Neural progenitor cell (in vitro differentiated cells): ENCODE measurements at places on chromosomes 3 and 15.
A peak's percentile ranks its signal among the peaks of the same experiment; 100 is the strongest.

DNA sequence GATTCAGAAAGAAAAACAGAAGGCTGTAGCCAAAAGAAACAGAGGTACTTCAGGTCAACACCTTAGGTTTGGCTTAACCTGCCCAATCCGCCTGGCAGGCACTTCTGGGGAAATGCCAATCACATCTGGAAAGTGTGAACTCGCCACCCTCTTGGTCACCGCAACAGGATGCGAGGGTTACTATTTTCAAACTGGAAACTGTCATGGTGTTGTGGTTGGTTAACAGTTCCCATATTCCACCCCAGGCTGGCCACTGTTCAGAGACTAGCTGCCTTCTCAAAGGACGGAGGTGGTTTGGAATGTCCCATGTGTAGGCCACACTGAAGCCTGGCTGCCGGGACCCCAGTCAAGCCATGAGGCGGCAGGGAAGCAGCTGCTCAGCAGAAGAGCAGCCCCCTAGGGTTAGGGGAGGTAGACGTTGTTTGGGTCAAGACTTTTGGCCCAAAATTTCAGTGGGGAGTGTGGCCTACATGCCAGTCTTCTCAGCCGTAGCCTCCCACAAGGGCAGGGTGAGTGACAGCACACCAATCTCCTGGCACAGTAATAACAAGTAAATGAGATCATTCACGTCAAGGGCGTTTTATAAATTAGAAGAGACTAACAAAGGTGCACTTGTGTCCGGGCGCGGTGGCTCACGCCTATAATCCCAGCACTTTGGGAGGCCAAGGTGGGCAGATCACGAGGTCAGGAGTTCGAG lies 54.6 kb downstream of the UMPS start:
- no peak for DNase-seq

DNA sequence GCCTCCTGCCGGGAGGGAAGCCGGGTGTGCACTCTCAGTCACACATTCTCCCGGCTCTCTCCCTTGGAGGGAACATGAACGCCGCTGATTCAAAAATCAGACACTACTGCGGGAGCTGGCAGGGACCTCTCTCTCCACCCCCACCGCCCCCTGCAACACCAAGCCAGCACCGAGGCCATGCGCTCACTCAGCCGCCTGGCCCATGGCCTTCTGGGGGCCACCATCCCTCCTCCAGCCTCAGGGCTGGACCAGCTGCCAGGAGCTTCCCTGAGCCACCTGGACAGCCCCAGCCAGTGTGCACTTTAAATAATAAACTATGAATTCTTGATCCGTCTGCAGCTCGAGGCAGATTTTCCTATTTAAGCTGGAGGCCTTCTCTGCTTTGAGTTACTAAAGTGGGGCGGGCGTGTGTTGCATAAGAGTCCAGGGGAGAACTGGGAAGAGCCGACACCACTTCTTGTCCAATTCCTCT lies 30.6 kb downstream of the ADAMTS17 start:
- no peak for DNase-seq

DNA sequence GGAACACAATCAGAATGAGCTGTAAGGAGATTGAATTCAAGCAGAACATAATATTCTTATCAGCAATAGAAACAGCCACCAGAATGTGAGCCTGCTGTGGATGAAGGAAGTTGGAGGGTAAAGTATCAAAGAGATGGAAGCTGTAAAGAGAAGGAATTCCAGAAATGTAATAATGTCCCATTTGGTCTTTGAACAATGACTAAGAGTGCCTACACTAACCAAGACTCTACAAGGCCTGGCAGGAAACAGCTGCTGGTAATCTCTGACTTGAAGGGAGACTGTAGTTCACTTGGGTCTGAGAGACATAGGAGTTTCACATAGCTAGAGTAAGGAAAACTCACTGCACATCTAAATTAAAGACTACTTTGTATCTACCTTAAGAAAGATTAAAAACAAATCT lies 1176.0 kb upstream of the ALCAM start:
- DNase-seq: peak; percentile 8

- DNase-seq: peak; percentile 47
Observed at GRCh38 chr3:11195721-11196332, 41.5 kb downstream of the HRH1 start.

GRCh38 chr3:175258763-175259162 lies 399.6 kb downstream of the NAALADL2 start:
- DNase-seq: no peak

DNA sequence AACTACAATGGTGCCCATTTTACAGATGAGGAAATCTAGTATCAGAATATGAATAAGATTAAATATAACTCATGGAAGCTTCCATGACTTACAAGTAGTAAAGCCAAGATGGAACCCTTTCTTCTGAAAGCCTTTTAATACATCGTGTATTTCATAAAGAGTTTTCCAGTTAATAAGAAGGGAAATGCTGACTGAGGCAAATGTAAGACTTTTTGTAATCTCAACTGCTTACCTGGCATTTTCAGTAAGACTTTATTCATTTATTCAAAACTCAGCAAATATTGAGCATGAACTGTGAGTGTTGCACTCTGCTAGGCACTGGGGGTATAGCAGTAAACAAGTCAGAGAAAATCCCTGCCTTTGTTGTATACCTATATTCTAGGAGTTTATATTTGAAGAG lies 256.4 kb upstream of the THRB start:
- DNase-seq: no peak

- peak; percentile 33 for DNase-seq
Observed at GRCh38 chr3:126124148-126124868, 40.4 kb upstream of the SLC41A3 start.

DNA sequence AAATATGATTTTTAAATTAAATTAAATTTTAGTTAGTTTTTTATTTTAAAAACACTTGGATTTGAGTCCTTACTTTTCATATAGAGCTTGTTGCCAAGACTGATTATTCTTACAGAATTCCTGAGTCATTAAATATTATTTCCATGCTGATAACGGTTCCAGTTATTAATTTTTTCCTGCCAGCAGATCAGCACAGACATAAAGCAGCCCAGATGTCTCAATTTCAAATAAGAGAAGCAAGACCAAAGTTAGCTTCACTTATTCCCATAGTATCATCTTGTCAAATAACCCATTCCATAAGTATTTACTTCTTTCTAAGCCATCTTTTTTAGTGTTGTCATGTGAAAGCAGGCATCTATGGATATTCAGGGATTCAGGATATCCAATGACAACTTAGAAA lies 75.3 kb downstream of the SSR3 start:
- DNase-seq: no peak

DNA sequence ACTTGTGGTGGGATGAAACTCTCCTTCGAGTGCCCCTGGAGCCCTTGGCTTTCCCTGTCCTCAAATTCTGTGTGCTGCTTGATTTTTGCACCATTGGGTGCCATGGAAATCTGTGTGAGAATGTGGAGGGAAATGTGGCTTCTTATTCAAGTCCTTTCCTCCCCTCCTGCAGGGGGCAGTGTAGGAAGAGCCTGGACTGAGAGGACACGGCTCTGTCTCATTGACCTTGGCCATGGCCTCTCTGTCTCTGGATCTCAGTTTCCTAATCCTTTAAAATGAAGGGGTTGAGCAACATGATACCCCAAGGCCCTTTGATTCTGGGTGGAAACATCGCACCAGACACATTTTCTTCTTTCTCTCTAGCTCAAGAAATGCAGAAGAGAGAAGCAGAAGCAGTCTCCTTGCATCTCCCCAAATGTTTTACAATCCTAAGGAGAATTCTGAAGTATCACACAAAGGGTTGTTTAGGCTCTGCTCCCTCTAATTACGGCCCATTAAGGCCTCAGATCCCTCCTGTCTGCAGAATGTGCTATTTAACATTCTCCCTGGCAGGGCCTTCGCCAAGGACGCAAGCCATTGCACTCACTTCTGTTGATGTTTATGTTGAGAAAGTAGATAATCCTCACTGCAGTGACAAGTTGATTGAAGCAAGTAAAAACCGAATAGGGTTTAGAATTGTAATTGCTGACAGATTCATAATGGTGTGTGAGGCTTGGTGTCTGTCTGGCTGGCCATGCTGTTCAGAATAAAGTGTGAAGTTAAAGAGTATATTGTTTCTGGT lies 169.1 kb downstream of the TPRG1 start:
- peak; percentile 36 for DNase-seq

GRCh38 chr15:65451989-65452388 lies 29.2 kb upstream of the IGDCC4 start:
- no peak for DNase-seq

GRCh38 chr3:163547014-163547685 lies 1531.1 kb downstream of the SI start:
- DNase-seq: no peak

DNA sequence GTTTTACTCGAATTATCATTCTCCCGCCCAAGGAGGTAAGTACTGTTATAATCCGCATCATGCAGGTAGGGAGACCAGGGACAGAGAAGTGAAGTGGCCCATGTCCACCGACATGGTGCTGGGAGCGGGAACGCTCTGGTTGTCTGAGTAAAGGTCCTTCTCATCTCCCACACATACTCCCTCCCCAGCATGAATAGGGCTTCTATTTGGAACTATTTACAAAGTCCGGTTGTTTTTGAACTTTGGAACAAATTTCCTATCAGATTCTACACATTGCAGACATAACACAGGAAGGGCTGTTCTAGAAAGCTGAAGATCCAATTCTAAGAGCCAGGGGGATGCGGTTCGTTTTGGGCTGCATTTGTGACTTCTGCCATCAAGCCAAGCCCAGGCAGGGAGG lies 94.8 kb upstream of the TLE3 start:
- no peak for DNase-seq

- no peak for DNase-seq
Observed at GRCh38 chr3:10249833-10250232, 1.6 kb downstream of the TATDN2 start.

- DNase-seq: no peak
Observed at GRCh38 chr15:70006259-70007147, 91.2 kb downstream of the TLE3 start.

GRCh38 chr3:100545371-100545770 lies 53.0 kb downstream of the TMEM45A start:
- no peak for DNase-seq

- no peak for DNase-seq
Observed at GRCh38 chr15:69490356-69491037, 37.9 kb downstream of the RPLP1 start.

DNA sequence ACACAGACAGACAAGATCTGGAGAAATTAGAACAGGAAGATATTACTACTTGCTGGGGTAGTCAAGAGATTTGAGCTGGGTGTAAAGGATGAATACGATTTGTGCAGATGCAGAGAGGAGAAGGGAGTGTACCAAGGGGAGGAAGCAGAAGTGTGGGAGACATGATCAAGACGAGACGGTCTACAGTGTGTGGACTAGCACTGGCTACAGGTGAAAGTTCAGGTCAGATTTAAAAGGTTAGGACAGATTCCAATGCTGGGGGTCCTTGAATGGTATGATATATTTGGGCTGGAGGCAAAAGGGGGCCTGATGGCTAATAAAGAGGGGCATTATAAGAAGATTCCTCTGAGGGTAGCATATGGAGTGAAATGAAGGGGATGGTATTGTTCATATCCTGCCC lies 12.1 kb downstream of the LDHAL6B start:
- no peak for DNase-seq

GRCh38 chr3:19029837-19030521 lies 118.3 kb upstream of the KCNH8 start:
- DNase-seq: no peak

DNA sequence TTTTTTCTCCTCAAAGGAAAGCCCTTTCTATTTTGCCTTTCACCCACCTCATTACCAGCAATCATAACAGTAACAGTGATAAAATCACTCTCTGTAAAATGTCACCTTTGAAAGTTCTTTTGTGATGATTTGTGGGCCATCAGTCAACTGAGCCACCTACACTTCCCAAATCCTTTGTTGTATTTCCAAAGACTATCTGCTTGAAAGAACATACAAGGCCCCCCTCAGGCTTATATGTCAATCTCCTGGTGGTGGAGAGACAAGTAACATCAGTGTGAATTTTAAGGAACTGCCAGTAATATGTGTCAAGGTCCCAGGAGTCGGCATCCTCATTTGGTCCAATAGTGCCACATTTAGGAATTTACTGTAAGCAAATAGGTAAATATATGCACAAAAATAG lies 161.1 kb upstream of the EOMES start:
- peak; percentile 47 for DNase-seq

GRCh38 chr15:96521386-96521785 lies 190.9 kb downstream of the NR2F2 start:
- DNase-seq: no peak

DNA sequence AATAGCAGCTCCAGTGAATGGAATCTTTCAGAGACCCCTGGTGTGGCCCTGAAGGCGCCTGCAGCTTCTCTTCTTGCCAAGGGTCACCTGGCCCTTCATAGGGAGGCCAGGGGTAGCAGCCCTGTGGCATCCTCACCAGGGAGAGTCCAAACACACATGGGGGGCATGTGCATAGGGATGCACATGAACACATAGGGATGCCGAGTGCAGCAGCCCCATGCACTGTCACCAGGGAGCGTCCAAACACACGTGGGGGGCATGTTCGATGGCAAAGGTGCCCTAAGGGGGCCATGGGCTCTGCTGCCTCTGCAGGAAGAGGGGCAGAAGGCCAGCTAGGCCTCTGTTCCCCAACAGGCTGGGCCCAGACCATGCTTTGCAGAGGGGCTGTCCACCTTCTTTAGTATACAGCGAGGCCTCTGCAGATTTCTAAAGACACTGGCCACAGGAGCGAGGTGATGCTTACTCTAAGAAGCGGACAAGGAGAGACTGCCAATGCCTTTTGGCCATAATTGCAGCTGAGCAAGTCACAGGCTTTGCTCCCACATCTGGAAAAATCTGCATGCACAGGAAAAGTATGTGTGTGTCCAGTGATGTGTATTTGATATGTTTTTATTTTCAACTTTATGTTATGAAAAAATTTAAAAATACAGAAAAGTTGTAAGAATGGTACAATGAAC lies 21.0 kb downstream of the ANAPC13 start:
- peak; percentile 29 for DNase-seq

- DNase-seq: no peak
Observed at GRCh38 chr3:43872901-43873300, 182.2 kb downstream of the ABHD5 start.

DNA sequence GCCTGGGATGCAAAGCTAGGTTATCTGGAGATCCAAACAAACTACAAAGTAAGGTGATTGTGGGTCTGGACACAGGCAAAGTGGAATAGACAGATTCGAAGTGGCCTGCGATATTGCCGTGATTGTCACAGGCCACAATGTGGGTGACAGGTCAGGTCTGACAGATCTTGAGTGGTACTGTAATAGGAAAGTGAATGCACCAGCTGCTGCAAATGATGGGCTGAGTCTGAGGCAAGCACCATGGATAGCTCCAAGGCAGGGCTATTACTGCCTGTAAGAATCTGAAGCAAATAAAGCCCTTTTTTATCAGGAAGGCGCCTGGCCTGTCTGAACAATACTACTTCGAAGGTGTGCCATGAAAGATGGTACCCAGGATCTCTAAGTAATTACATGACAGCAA lies 10.0 kb downstream of the ARMC8 start:
- DNase-seq: peak; percentile 44

- DNase-seq: no peak
Observed at GRCh38 chr15:74983725-74984231, 11.6 kb upstream of the SCAMP5 start.

DNA sequence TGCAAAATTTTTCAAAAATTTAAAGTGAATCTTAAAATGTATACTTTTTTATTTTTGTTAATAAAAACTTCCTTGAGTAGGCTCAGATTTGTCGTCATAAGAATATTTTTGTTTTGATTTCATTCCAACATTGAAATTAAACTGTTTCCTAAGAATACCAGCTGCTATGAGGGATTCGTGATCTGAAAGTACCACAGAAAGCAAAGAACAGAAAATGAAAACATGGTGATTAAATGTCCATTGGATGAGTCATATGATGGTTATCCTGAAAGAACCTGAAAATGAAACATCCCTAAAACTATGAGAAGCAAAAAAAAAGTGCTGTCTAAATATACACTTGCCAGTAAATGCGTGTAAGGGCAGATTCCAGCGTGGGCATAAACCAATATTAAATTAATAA lies 143.8 kb downstream of the GMNC start:
- DNase-seq: no peak

GRCh38 chr3:138227650-138228049 lies 40.5 kb downstream of the ARMC8 start:
- no peak for DNase-seq
